ENCODE measurements at places on chromosomes 7 and 10.

DNA sequence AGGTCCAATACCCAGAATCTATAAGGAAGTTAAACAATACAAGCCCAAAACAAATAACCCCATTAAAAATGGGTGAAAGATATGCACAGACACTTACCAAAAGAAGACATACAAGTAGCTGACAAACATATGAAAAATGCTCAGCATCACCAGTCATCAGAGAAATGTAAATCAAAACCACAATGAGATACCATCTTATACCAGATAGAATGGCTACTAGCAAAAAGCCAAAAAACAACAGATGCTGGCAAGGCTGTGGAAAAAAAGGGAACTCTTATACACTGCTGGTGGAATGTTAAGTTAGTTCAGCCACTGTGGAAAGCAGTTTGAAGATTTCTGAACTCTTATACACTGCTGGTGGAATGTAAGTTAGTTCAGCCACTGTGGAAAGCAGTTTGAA is 331.1 kb downstream of the KIF20B start:
- no peak for DNase-seq

DNA sequence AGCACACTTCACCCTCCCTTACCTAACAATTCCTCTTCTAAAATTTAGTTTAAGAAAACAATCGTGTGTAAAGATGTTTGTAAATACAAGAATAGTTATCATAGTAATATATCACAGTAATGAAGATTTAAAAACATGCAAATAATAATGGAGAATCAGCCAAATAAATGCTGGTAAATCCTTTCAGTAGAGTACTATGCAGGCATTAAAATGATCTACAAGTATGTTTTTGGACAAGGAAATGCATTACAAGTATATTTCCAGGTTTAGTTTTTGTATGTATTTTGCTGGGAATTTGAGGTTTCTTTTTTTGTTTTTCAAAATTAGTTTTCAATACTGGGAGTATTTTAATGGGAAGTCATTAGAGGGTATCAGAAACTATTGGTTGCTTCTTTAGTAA is 22.7 kb downstream of the TPST1 start:
- no peak for DNase-seq

GRCh38 chr7:55521917-55522902 is 50.1 kb downstream of the VOPP1 start:
- DNase-seq = no peak

GRCh38 chr7:66905689-66906088 is 15.3 kb upstream of the TMEM248 start:
- DNase-seq = no peak

DNA sequence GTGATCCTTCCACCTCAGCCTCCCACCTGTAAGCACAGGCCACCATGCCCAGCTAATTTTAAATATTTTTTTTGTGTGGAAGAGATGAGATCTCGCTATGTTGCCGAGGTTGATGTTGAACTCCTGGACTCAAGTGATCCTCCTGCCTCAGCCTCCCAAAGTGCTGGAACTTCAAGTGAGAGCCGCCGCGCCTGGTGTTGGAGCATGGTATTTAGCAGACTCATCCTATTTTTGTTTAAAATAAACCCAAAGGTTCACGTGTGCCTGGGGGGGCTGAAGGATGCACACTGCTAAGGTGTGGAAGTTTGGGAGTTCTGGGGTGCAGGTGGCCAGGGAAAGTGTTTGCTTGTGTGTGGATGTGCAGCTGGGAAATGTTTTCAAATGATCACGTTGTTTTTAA is 18.1 kb downstream of the PDGFA start:
- no peak for DNase-seq
